CD8-positive, alpha-beta memory T cell (primary cell): ENCODE measurements at places on chromosomes 5 and 9. TPM values are rescaled to one million over a fixed set of nuclear protein-coding genes. Genes with fewer than 3 reads are reported as not detected.

- no peak for DNase-seq
- H3K4me1 ChIP-seq: no peaks in the 10 kb centered on the region
- H3K36me3 ChIP-seq: no peaks in the 10 kb centered on the region
- no peak overlapping the region for H3K27ac ChIP-seq
Observed at GRCh38 chr9:118643118-118643517, 726.1 kb downstream of the BRINP1 start.

DNA sequence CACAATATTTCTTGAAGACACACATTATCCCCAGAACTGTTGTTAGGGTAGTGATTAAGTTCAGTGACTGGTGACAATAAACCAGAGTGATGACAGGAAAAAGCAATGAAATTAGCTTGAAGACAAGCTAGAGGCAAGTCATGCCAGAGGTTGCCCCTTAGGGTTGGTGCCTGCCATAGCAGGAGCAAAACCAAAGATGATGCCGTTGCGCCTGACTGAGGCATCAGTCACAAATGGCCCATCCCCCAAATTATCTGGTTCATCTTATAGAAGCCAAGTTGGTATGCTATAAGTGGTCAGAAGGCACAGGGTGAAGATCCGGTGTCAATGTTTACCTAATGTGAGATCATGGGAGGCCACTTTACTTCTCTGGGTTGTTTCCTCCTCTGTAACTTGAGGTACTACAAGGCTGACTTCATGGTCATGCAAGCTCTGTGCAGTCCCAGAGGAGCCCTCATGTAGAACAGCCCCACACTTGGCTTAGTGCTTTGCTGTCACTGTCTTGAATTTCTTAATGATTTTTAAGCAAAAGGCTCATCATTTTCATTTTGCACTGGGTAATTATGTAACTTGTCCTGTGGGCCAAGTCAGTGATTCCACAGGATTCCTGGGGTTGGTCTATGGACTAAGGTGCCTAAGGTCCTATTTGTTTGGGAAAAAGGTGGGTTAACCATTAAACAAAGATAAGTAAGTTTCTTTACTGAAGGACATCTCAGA, 211.3 kb downstream of the MAN2A1 start:
- DNase-seq: no peak
- H3K36me3 ChIP-seq: no peaks in the 10 kb centered on the region
- no peak overlapping the region for H3K4me3 ChIP-seq
- no peaks in the 10 kb centered on the region for H3K27me3 ChIP-seq

The ANKS6 gene
- total RNA-seq: 17.5 TPM

The IRX2 gene
- total RNA-seq: not detected

GRCh38 chr9:137465720-137466388, 6.7 kb upstream of the NSMF start:
- H3K27me3 ChIP-seq: no peaks in the 10 kb centered on the region
- no peak overlapping the region for H3K4me3 ChIP-seq
- no peaks in the 10 kb centered on the region for H3K36me3 ChIP-seq
- no peak for DNase-seq

- H3K27me3 ChIP-seq: no peaks in the 10 kb centered on the region
- no peak for DNase-seq
- H3K4me3 ChIP-seq: no peak overlapping the region
Observed at GRCh38 chr9:6566409-6567139, 79.0 kb downstream of the GLDC start.

- no peaks in the 10 kb centered on the region for H3K36me3 ChIP-seq
- DNase-seq: no peak
- H3K4me3 ChIP-seq: no peak overlapping the region
- H3K27ac ChIP-seq: no peak overlapping the region
Observed at GRCh38 chr5:146626936-146627335, 110.9 kb upstream of the GPR151 start.

GRCh38 chr9:77604316-77604715, 43.8 kb downstream of the GNA14 start:
- DNase-seq: no peak
- no peaks in the 10 kb centered on the region for H3K27me3 ChIP-seq
- H3K36me3 ChIP-seq: no peaks in the 10 kb centered on the region
- H3K27ac ChIP-seq: no peak overlapping the region

GRCh38 chr9:75891771-75892215, 1.3 kb downstream of the PCSK5 start:
- H3K27me3 ChIP-seq: peaks cover 5% of the 10 kb centered on the region
- H3K4me3 ChIP-seq: peak overlapping the region; percentile 75
- H3K4me1 ChIP-seq: peaks cover 17% of the 10 kb centered on the region
- DNase-seq: no peak
- H3K36me3 ChIP-seq: no peaks in the 10 kb centered on the region

DNA sequence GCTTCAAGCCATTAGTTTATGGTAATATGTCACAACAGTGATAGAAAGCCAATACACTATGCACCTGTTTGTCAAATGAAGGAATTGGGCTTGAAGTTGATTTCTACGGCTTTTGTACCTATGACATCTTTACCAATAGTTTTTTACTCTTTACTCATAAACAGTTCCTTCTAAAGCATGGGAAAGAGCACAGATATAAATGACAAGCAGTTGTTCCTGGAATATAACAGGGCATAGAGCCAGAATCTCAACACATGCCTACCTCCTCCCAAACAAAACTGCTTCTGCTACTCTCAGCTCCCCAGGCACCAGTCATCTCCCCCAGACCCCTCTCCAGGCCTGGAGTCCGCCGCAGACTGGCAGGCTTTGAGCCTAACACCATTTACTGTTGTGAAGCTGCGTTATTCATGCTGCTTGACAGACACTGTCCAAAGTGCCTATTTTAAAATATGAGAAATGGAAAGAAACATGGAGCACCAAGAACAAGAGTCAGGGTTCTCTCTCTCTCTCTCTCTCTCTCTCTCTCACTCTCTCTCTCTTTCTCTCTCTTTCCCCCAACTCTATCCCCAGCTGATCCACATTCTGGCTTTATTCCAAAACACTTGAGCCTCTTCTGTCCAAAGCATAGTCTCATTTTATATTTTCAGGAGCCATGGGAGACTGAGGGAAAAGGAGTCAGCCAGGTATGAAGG, 111.6 kb downstream of the ADRB2 start:
- no peaks in the 10 kb centered on the region for H3K36me3 ChIP-seq
- no peaks in the 10 kb centered on the region for H3K4me1 ChIP-seq
- no peak for DNase-seq
- H3K27ac ChIP-seq: no peak overlapping the region
- H3K4me3 ChIP-seq: no peak overlapping the region

The GRIA1 gene
- not detected for total RNA-seq

The LCNL1 gene
- total RNA-seq: 0.22 TPM

- peak overlapping the region; percentile 92 for H3K27ac ChIP-seq
- no peaks in the 10 kb centered on the region for H3K27me3 ChIP-seq
- H3K36me3 ChIP-seq: no peaks in the 10 kb centered on the region
- no peak for DNase-seq
- H3K4me1 ChIP-seq: peaks cover 33% of the 10 kb centered on the region
Observed at GRCh38 chr5:96663608-96664007, 1.4 kb downstream of the CAST start.

DNA sequence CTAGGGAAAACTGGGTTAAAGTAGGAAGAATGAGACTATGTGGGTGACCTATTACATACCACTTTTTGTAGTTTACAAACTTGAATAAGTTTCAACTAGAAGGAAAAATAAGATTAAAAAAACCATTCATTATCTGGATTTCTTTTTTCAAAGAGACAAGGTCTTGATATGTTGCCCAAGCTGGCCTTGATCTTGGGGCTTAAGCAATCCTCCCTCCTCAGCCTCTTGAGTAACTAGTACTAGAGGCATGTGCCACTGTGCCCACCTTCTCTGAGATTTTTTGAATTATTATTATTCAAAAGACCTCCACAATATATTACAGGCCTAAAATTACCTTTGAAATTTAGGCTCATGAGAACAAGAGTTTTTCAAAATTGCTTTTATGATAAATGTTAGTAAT, 63.2 kb downstream of the NR2F1-AS1 start:
- DNase-seq: no peak
- H3K27ac ChIP-seq: no peak overlapping the region
- H3K36me3 ChIP-seq: no peaks in the 10 kb centered on the region
- H3K4me3 ChIP-seq: no peak overlapping the region
